Stimulated activated CD4-positive, alpha-beta T cell treated with anti-CD3 and anti-CD28 coated beads, Interleukin-1b, Interleukin-23, amount 100 ng/mL, for 24 hours (primary cell): ENCODE measurements at places on chromosomes 7 and 10.

DNA sequence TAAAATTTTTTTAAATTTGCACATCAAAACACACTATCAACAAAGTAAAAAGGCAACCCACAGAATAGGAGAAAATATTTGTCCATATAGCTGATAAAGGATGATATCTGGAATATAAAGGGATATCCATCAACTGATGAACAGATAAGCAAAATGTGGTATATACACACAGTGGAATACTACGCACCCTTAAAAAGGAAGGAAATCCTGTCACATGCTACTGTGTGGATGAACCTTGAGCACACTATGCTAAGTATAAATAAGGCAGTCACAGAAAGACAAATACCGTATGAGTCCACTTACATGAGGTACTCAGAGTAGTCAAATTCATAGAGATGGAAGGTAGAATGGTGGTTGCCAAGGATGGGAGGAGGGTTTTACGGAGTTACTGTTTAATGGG, 37.7 kb downstream of the ARHGAP19 start:
- DNase-seq: no peak

- DNase-seq: no peak
These were observed 233.1 kb downstream of the BMPER start for GRCh38 chr7:34138483-34138882.

DNA sequence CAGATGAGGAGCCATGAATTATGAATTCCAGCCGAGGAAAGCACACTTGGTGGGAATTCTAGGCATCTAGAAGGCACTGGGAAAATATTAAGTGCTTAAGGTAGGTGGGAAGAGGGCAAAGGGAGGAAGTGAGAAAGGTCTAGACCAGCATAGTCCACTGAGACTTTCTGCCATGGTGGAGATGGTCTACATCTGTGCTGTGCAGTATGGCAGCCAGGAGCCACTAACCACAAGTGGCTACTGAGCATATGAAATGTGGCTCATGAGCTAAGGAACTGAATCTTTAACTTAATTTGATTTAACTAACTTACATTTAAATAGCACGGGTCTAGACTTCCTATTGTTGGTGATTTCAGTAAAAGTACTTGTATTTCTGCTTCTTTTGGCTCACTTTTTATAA, 82.5 kb upstream of the SEM1 start:
- DNase-seq: no peak

DNA sequence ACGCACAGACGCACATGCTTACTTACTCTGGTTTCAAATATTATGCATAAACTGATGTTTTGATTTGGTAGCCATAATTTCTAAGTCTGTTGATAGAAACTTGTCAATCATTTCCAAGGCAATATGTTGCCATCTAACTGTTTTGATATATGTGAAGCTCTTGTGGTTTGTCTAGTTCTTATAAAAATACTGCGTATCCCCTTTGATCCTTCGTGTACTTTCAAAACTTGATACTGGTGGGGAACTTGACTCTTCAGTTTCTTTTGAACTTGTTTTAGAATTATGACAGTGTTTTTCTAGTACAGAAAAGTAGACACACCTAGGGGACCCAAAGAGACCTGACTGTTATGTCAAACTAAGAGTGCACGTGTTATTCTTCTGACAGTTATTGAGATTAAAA, 708.0 kb downstream of the LRMDA start:
- no peak for DNase-seq

DNA sequence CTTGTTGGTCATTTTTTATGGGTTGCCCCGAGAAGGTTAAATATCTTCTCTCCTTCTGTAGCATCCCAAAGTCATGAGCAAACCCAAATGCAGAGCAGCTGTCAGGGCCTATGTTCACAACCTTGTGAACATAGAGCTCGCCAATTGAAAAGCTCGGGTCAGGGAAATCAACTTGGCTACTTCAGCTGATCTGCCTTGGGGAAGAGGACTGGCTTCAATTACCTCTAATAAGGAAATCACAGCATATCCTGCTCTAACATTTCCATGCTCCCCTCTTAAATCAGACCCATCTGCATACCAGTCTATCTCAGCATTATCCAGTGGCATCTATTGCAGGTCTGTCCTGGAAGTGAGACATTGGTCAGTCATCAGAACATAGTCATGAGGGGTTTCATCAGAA, 105.6 kb downstream of the ANKRD26 start:
- no peak for DNase-seq

GRCh38 chr10:13862546-13863233, 275.9 kb downstream of the PRPF18 start:
- no peak for DNase-seq

DNA sequence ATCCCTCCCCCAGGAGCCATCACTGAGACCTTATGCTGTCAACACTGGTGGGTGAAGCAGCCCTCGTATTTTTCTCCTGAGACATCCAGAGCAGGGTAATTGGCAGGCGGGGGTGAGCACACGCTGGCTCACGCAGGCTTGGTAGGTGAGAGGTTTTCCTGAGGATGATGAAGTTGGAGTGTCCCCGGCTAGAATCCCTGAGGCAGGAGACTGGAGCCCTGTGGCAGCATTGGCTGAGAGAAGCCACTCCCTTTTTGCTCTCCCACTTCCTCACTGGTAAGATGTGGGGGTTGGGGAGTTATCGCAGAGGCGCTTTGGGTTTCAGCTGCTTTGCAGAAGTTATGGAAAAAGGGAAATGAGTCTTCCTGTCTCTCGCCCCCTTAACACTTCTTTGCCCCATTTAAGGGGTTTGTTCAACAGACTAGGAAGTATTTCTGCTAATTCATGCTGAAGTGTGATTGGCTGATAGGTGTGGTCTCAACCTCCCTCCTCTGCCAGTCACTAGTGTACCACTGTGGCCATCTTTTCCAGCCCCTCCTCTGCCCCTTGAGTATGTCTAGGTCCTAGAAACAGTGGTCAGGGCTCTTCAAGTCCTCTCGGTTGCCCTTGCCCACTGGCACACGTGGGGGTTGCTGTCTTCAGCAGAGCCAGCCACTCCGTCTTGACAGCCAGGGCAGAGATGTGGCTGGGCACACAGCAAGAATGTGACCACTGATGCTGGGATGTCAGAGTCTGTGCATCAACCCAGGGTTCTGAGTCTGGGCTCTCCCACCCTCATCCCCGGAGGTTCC, 5.7 kb downstream of the ARPC1B start:
- DNase-seq: no peak

GRCh38 chr10:88297103-88297502, 286.0 kb downstream of the RNLS start:
- no peak for DNase-seq

DNA sequence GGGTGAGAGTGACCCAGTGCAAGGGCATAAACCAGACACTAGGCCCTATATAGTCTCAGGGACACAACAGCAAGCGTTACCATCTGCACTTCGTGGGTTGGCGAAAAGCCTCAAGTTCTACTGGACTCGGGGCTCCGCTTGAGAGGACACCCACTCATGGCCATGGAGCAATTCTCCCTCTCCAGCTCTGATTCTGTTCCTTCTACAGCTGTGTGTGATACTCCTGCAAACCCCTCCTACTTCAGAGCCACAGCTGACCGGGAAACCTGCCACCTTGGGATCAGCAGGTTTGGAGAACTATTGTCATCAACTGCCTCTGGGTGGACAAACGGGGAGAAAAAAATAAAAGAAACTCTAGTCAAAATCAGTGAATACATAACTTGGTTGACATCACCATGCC, 306.9 kb downstream of the FGFR2 start:
- DNase-seq: no peak

GRCh38 chr10:131314799-131315198, 3.3 kb upstream of the TCERG1L start:
- DNase-seq: no peak

DNA sequence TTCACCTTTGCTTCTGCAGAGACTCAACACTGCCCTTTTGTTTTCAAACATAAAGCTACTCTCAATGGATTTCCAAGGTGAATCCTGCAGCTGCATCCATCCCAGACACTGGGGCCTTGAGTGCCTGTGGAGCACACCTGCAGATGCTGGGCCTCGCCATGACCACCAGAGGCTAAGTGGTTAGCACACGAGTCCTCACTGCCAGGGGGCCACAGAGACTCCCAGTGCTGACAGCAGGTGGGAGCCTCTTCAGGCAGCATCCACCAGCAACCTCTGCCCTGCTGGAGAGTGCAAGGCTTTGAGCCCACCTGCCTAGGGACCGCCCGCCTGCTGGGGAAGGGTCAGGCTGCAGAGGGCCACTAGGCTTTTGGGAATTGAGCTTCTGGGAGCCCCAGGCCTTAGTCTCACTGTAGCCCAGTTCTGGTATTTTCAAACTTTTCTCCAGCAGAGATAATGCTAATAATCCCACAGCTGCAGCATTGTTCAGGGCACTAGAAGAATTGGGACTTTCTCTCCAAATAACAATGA, 9.4 kb upstream of the HPS1 start:
- DNase-seq: no peak

GRCh38 chr10:132538031-132538789, 623 bp downstream of the INPP5A start:
- no peak for DNase-seq

GRCh38 chr7:104779888-104780287, 234.1 kb upstream of the KMT2E start:
- DNase-seq: no peak

GRCh38 chr7:138167869-138168296, 91.6 kb downstream of the AKR1D1 start:
- no peak for DNase-seq
